ENCODE measurements at places on chromosomes 7 and 10.

DNA sequence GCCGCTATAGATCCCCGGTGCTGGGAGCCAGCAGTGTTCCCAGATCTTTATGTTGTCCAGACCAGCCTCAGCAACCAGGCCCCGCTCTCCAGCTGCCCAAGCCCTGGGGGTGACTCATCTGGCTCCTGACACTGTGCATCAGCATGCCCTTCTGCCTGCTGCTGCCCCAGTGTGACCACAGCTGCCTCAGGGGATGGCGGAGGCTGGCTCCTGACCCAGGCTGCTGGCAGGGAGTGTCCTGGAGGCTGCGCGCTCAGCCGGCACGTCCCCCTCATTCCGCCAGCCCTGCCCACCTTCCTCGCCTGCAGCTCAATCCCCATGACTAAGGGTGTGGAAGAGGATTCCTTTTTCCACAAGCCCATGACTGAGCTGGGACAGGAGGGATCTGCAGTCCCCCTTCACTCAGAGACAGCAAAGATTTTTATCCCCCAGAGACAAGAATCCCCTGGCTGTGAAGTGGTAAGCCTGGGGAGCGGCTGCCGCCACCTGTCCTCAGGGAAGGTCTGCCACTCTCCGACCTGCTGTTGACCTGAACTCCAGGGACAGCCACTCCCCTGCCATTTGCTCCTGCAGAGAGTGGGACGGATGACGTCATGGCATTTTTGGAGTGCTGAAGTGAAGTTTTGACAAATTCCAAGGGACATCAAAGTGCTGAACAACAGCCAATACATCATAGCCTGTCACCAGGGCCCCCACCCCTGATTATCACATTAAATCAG lies 182.8 kb upstream of the BMPER start:
- no peak overlapping the region for H3K4me3 ChIP-seq
- H3K27me3 ChIP-seq, result peaks cover 1% of the 10 kb centered on the region

GRCh38 chr10:132972149-132972985 lies 30.0 kb upstream of the CFAP46 start:
- no peak overlapping the region for H3K4me3 ChIP-seq
- H3K4me1 ChIP-seq, result no peaks in the 10 kb centered on the region
- no peaks in the 10 kb centered on the region for H3K36me3 ChIP-seq
- H3K27me3 ChIP-seq, result peaks cover 59% of the 10 kb centered on the region

- no peaks in the 10 kb centered on the region for H3K36me3 ChIP-seq
- H3K4me3 ChIP-seq, result no peak overlapping the region
- H3K27ac ChIP-seq, result no peak overlapping the region
- H3K27me3 ChIP-seq, result no peaks in the 10 kb centered on the region
Observed at GRCh38 chr10:26486304-26486703, 48.2 kb downstream of the APBB1IP start.

GRCh38 chr10:28291881-28292297 lies 11.0 kb downstream of the MPP7 start:
- peak; percentile 93 for DNase-seq
- no peaks in the 10 kb centered on the region for H3K36me3 ChIP-seq
- H3K4me3 ChIP-seq, result no peak overlapping the region
- H3K27ac ChIP-seq, result no peak overlapping the region
- peaks cover 4% of the 10 kb centered on the region for H3K4me1 ChIP-seq

DNA sequence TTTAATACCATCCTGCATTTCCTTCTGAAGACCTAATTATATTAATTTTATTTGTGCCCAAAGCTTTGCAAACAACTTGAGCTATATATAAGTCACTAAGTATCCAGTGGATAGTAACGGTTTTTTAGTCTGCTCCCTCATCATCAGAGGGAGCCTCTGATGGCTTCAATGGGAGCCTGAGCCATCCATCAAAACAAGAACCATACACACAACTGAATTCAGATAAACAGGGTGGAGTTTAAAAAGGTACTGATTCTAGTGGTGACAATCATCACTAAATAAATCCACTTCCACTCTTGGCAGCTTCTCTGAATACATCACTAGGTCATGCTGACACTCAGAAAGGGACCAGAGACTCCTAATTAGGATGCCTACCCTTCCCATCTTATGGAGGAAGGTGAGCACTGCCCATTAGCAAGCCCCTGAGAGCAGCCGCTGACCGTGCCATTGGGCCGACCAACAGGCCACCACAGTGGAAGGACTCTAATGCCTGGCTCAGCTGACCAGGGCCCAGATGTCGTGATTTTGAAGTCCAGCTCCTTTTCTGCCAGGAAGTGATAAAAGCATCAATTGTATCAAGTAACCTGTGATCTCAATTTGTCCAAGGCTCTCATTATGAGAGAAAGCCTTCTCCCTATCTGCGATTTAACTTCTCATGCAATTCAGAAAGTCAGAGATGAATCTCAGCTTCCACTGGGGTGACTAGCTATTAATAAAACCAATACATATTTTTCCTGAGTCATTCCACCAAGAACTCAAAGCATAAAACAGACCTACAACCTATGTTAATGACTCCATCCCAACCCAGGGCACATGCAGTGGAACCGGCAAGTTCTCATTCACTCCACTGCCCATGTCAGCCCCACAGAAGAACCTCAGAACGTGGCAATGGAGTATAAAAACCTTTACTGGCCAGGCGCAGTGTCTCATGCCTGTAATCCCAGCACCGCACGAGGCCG lies 13.1 kb downstream of the VOPP1 start:
- no peak overlapping the region for H3K4me3 ChIP-seq
- no peaks in the 10 kb centered on the region for H3K27me3 ChIP-seq

DNA sequence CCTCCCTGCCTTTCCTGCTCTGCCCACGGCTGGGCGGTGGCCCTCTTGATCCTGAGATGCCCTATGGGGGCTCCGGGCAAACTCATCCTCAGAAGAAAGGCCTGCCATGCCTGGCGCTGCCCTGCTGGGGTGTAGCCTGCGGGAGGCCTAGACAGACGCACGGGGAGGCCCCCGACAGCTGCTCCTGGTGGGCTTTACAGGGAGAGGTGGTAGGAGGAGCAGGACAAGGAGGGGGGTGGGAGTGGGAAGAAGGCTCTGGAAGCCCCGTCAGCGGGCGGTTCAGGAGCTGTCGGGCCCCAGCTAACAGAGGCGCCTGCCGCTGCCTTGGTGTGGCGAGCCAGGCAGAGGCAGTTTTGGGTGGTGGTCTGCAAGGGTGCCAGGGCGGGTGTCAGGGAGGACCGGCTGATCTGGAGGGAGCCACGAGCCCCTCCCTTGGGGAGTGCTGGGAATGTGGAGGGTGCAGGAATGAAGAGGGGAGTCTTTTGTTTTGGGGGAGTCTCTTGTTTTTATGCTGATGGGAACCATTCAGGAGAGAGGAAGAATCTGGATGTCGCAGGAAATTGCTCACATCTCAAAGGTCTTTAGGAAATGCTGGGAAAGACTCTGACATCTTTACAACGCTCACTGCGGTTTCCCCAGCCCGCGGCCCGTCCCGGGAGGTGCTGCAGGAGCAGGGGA lies 63.5 kb downstream of the CFAP46 start:
- no peaks in the 10 kb centered on the region for H3K4me1 ChIP-seq
- H3K36me3 ChIP-seq, result no peaks in the 10 kb centered on the region
- no peak overlapping the region for H3K27ac ChIP-seq
- peaks cover 19% of the 10 kb centered on the region for H3K27me3 ChIP-seq

- H3K27ac ChIP-seq, result no peak overlapping the region
- no peak for DNase-seq
- H3K27me3 ChIP-seq, result no peaks in the 10 kb centered on the region
Observed at GRCh38 chr7:47337531-47337930, 244.4 kb downstream of the TNS3 start.

- no peaks in the 10 kb centered on the region for H3K27me3 ChIP-seq
- no peak for DNase-seq
- H3K36me3 ChIP-seq, result no peaks in the 10 kb centered on the region
- H3K4me3 ChIP-seq, result no peak overlapping the region
Observed at GRCh38 chr7:140915935-140916555, 8.7 kb downstream of the BRAF start.

DNA sequence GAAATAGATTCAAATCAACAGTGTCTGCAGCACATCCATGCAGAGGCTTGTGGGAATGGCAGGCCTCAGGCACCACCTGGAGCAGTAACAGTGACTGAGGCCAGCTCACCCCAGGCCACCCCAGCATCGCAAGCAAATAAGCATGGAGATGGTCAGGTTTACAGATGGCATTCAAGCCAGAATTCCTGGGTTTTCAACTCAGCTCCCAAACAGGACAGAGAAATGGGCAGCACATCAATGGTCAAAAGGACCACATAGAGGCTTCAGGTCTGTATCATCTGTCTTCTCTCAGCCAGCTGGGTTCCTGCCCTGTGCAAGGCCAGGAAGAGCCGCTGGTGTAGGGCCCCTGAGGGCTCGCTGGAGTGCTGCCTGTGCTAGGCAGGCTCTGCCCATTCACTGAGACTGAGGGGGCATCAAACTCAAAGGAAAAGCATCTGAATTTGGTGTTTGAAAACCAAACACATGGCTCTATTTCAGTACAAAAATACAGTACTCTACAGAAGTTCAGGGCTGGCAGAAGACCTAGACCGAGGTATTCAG lies 112.5 kb downstream of the KMT2E start:
- no peaks in the 10 kb centered on the region for H3K27me3 ChIP-seq
- no peak overlapping the region for H3K27ac ChIP-seq
- H3K4me1 ChIP-seq, result no peaks in the 10 kb centered on the region
- peaks cover 15% of the 10 kb centered on the region for H3K36me3 ChIP-seq

- no peak overlapping the region for H3K4me3 ChIP-seq
- no peaks in the 10 kb centered on the region for H3K36me3 ChIP-seq
- peaks cover 29% of the 10 kb centered on the region for H3K27me3 ChIP-seq
- no peak for DNase-seq
- H3K27ac ChIP-seq, result no peak overlapping the region
Observed at GRCh38 chr10:103519798-103520197, 26.3 kb downstream of the NEURL1 start.

DNA sequence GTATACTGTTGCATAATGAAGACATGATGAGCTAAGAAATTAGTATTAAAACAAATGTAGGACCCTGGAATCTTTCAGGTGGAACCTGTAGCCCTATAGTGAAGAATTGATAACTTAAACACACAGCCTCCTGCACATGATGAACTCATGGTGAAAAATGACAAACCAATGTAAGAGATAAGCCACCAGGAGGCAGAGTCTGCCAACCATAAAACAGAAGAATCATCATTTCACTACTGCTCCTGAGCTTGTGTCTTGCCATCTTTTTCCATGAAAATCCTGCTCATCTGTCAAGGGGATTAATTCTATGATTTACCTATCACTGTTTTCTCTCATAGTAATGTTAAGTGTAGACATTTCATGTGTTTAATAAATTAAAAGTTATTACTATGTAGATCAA lies 363.9 kb downstream of the MALRD1 start:
- H3K27me3 ChIP-seq, result no peaks in the 10 kb centered on the region
- H3K4me1 ChIP-seq, result no peaks in the 10 kb centered on the region
- DNase-seq, result peak; percentile 45
- H3K4me3 ChIP-seq, result no peak overlapping the region

Data from IMR-90 (cell line).